MCF 10A (cell line): ENCODE measurements at places on chromosomes 12 and 14.

GRCh38 chr12:76920172-76921099, 41.6 kb upstream of the CSRP2 start:
- no peak for DNase-seq

DNA sequence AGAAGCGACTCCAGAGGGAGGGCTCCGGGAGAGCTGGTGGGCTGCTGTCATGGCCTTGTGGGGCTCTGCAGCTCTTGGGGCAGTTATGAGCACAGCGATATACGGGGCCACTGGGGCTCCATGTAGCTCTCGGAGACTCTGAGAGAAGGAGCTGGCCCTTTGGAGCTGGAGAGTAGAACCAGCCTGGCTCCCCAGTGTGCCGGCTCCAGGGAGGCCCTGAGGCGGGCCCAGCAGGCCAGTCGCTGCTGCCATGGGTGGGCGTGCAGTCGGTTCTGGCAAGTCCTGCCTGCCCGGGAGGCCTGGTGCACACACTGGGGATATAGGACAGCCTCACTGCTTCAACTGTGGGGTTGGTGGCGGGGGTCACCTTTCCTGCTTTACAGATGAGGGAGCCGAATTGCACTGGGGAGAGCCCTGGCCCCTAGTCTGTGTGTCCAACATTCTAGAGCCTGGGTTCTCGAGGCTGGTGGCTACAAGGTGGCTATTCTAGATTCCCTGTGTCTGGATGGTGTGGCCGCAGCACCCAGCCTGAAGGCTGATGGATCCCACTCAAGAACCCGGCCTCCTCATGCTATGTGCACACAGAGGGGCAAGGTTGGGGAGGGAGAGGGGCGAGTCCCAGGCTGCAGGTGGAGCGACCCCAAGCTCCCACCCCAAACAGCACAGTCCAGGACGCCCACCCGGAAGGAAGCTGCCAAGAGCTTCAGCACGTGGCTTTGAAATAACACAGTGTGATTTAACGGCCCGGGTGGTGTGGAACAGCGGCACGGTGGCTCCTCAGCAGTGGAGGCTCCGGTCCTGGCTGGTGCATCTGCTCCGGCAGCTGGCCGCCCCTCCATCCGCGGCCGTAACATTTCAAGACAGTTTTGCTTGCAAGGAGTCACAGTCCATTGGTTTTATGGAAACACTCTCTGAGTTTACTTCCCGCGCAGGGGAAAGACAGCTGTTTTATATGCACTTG, 188.3 kb upstream of the C14orf180 start:
- no peak for DNase-seq

- DNase-seq: no peak
Observed at GRCh38 chr12:117361347-117361751, at the start of gene NOS1. Gene NOS1 (minus strand): TSS chr12:117361626. CDS start chr12:117331069, 30,557 bp downstream.

GRCh38 chr12:108622421-108622820, 11.3 kb downstream of the SELPLG start:
- DNase-seq: no peak

DNA sequence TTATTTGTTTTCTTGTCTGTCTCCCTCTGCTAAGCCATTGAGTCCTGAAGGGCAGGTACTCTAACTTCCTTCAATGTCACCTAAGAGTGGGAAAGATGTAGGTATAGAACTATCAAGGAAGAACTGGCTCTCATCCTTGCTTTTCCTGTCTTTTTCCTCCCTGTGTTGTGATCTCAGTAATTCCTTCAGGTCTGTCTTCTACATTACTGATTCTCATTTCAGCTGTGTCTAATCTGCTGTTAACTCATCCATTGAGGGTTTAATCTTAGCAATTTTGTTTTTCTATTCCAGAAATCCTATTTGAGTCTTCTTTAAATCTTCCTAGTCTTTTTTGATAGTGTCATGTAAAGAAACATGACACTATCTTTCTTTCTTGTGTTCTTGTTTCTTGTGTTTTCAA, 124.5 kb upstream of the PLXNC1 start:
- DNase-seq: no peak

DNA sequence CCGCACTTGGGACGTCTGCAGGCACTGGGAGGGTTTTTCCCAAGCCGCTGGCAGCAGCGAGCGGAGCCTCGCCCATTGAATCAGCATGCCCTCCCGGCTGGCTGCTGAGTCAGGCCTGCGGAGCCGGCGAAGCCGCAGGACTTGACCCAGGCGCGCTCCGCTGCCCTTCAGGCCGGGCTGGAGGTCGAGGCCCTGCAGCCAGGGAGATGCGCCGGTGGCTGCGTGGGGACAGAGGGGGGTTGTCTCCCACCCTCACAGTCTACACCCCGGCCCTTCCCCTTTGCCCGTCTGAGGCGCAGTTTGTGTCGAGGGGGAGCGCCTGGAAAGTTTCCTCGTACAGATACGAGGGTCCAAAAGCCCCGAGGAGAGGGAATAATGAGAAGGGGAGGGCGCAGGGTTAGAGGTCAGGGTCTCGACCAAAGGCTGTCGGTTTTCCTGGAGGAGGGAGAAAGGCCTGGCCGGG, 759 bp upstream of the KLC1 start:
- DNase-seq: peak; percentile 85

- DNase-seq: peak; percentile 88
Observed at GRCh38 chr14:69879175-69880043, at the start of gene SMOC1. Gene SMOC1 (plus strand): TSS chr14:69879416. CDS start chr14:69879679, 263 bp downstream.

- DNase-seq: peak; percentile 97
Observed at GRCh38 chr12:12891080-12891880, at the start of gene GPRC5A. Gene GPRC5A (plus strand): TSS chr12:12891562. CDS start chr12:12908250, 16,688 bp downstream.

GRCh38 chr12:51994959-51995358, 11.8 kb upstream of the TAMALIN start:
- DNase-seq: no peak

GRCh38 chr12:57625261-57626032, 7.6 kb downstream of the B4GALNT1 start:
- DNase-seq: no peak

DNA sequence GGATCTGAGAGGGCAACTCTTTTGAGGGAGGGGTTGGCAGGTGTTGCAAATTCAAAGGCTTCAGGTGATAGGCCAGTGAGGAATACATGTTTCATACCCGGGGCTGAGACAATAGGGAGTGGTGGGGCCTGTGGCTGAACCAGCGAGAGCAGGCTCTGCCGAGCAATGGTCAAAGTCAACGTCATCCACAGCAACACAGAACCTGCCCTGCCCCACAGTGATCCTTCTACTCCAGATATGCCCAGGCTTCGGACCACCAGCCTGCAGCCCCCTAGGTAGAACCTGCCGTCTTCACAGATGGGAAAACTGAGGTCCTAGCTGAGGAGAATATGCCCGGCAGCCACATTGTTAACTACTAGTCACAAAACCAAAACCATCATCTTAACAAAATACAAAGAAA, 4.1 kb downstream of the SERPINA1 start:
- no peak for DNase-seq

GRCh38 chr14:86673523-86673969, 1143.6 kb downstream of the FLRT2 start:
- peak; percentile 66 for DNase-seq

DNA sequence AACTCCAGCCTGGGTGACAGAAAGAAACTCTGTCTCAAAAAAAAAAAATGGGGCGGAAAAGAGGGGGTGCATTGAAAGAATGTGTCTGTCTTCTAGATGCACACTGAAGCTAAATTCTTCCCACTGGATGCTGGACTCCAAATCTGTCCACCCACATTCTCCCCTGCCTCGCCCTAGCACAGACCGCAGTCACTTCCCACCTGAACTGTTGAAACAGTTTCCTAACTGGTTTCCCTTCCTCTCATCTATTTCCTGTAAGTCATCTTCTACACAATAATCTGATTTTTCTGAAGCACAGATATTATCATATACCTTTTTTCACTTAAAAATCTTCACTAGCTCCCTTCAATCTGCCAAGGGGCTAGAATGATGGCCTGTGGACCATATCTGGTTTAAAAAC, 1.5 kb upstream of the HCAR1 start:
- DNase-seq: no peak

DNA sequence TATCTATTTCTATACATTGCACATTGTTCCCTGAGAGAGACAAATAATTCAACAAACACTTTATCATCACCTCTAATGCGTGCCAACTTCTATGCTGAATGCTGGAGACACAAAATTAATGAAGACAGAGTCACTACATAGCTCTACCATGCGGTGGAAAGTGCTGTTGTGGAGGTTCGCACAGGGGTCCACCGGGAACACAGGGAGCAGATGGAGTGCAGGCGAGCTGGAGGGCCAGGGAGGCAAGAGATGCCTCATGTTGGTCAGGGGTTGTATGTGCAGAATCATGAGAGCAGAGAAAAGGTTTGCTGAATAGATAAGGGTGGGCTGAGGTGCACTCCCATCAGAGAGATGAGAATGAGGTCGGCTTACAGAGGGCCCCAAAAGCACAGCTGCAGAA, 25.2 kb downstream of the FAM234B start:
- no peak for DNase-seq

GRCh38 chr12:45216230-45216982, 511 bp downstream of the ANO6 start:
- DNase-seq: peak; percentile 55

GRCh38 chr12:71691504-71692129, 5.7 kb downstream of the TMEM19 start:
- DNase-seq: peak; percentile 13

- DNase-seq: peak; percentile 23
Observed at GRCh38 chr12:98185606-98186005, 329.8 kb upstream of the TMPO start.

DNA sequence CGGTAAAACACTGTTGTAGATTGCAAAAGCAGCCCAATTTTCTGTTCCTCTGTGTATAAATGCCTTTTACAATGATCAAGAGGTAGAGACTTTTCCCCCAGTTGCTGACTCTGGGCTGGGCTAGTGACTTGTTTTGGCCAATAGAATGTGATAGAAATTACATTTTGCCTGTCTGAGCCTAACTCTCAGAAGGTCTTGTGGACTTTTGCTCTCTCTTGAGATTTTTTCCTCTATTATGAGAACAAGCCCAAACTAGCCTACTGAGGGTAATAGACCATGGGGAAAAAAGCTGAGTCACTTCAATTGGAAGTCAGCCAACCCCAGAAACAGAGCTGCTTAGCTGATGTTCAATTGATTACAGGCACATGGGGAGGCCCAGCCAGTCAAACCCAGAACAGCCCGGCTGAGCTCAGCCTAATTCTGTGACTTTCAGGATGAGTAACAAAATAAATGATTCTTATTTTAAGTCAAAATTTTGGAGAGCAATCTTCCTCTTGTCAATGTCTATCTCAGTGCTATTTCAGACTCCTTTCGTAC, 61.4 kb downstream of the MYF5 start:
- peak; percentile 94 for DNase-seq

DNA sequence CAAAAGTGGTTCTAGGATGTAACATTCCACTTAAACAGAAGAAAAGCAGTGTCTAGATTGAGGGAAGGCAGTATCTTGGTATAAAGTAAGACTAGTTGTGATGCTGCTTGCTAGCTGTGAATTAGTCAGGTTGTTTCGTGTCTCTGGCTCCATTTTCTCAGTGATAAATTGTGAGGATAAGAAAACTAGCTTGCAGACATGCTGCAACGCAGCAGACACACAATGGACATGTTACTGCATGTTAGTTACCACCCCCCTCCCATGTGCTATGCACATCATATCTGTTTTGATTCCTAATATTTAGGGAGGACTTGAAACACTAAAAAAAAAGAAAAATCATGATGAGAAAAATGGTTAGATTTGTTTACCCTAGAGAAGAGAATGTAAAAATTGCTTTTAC, 2.9 kb downstream of the CCNK start:
- peak; percentile 18 for DNase-seq

DNA sequence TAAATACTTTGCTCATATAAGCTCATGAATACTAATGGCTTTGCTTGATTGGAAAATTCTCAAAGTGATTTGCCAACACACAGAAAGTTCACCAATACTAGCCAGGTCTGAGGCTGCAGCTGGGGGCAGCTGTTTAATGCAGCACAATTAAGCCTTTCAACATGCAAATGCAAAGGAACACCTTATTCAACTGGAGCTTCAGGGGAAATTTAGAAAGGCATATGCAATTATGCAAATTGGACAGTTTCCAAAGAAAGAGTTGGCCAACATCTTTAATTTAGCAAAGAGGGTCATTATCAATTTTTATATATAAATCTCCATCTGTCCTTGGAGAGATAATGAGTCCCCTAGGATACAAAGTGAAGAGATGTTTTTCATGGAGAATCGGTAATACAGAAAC, 40.2 kb upstream of the OTOGL start:
- DNase-seq: no peak

DNA sequence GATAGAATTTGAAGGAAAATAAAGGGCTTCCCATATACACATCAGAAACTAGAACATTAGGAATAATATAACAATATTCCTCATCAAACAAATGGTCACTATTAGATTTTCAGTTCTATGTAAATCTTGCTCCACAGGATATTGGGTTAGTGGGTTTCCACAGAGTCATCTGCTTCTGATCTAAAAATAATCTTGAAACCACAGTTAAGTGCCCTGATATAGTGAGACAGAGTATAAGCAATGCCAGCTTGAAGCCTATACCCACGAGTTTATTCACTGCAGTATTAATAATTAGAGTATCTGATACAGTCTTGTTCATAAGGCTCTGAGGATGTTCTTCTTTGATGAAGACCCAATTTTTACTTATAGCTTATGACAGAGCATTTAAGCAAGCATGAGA, 74.5 kb upstream of the ATF7IP start:
- DNase-seq: no peak

GRCh38 chr14:36300337-36300736, 20.1 kb downstream of the MBIP start:
- DNase-seq: no peak

DNA sequence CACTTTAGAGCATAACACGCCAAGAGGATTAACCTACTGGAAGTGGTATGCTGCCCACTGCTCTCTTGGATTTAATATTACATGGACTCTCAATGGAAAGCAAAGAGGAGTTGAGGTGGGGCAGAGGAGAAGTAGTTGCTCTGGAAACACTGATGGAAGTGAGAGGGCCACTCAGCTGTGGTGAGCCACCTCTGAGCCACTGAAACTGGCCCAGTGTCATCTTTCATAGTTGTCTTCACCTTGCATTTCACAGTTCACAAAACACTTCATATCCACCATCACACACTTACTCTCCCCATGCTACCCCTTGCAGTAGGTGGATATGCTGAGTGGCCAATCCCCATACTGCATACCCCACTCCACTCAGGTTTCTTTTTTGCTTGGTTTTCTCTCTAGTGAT, 12.2 kb upstream of the PCED1B start:
- no peak for DNase-seq

DNA sequence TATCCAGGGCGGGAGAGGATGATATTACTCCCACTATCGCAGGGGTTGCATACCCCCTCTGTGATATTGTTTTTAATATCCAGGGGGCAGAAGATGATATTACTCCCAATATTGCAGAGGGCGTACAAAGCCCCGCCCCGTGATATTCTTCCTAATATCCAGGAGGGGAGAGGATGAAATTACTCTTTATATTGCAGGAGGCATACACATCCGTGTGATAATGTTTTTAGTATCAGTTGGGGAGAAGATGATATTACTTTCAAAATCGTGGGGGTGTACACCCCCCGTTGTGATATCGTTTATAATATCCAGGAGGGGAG, 52.9 kb upstream of the OXA1L start:
- no peak for DNase-seq

- DNase-seq: peak; percentile 91
Observed at GRCh38 chr12:110698171-110698902, 9.4 kb upstream of the HVCN1 start.

- no peak for DNase-seq
Observed at GRCh38 chr14:50998612-50999011, 54.3 kb upstream of the PYGL start.

- DNase-seq: no peak
Observed at GRCh38 chr14:92902191-92902590, 20.8 kb upstream of the CHGA start.

GRCh38 chr12:44654646-44655639, 221.2 kb downstream of the NELL2 start:
- no peak for DNase-seq
